ENCODE measurements at places on chromosomes 16 and 17.

GRCh38 chr17:36722121-36722902 lies 120.9 kb downstream of the MRM1 start:
- DNase-seq, result peak; percentile 71

- DNase-seq, result no peak
These were observed 75.6 kb upstream of the PLCG2 start for GRCh38 chr16:81703177-81704155.

DNA sequence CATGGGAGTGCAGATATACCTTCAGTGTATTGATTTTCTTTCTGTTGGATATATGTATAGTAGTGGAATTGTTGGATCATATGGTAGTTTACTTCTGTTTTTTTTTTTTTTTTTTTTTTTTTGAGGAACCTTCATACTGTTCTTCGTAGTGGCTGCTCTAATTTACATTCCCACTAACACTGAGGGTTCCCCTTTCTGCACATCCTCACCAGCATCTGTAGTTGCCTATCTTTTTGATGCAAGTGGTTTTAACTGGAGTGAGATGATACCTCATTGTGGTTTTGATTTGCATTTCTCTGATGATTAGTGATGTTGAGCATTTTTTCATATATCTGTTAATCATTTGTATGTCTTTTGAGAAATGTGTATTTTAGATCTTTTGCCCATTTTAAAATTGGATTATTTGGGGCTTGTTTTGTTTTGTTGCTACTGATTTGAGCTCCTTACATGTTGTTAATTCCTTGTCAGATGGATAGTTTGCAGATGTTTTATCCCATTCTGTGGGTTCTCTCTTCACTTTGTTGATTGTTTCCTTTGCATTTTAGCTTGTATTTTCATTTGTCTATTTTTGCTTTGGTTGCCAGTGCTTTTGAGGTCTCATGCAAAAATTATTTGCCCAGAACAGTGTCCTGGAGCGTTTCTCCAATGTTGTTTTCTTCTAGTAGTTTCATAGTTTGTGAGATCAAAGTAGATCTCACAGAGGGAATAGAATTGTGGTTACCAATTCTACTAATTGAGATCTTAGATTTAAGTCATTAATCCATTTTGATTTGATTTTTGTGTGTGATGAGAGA lies 25.0 kb upstream of the BCAS3 start:
- no peak for DNase-seq

- DNase-seq, result no peak
These were observed 49.6 kb downstream of the BCL7C start for GRCh38 chr16:30844346-30844670.

DNA sequence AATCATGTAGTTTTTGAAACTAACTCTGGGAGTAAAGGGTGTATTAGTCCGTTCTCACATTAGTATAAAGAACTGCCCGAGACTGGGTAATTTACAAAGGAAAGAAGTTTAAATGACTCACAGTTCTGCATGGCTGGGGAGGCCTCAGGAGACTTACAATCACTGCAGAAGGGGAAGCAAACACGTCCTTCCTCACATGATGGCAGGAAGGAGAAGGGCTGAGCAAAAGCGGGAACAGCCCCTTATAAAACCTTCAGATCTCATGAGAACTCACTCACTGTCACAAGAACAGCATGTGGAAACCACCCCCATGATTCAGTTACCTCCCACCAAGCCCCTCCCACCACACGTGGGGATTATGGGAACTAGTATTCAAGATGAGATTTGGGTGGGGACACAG lies 256.5 kb upstream of the TNRC6C start:
- DNase-seq, result no peak

- DNase-seq, result no peak
These were observed 12.2 kb downstream of the PLK1 start for GRCh38 chr16:23690771-23691482.

DNA sequence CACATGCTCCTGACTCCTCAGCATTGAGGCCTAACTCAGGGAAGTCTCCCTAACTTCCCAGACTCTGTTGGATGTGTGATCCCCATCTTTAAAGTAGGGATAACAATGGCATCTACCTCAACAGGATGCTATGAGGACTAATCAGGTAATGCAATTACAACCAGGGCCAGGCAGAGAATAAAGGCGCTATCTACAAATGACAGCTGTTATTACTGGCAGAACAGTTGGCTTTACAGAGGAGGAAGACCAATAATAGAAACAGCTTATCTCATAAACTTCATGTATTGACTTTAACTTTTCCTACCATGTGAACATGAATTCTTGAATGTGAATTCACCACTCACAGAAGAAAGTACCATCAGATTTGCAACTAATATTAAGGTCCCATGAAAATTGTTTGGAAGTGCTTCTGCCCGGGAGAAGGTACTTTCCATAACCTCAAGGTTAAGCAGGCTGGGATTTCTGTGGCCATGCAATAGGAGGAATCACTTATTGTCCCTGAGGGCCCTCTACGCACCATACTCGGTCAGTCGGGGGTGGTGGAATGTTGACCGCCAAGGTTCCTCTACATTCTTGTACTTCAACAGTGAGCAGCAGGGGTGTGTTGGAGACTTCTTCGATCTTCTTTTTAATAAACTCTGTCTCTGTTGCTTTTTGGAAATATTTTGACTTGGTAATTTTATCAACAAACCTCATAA lies 22.6 kb upstream of the ERN1 start:
- DNase-seq, result no peak

GRCh38 chr17:10316801-10317542 lies 55.8 kb downstream of the MYH13 start:
- no peak for DNase-seq

DNA sequence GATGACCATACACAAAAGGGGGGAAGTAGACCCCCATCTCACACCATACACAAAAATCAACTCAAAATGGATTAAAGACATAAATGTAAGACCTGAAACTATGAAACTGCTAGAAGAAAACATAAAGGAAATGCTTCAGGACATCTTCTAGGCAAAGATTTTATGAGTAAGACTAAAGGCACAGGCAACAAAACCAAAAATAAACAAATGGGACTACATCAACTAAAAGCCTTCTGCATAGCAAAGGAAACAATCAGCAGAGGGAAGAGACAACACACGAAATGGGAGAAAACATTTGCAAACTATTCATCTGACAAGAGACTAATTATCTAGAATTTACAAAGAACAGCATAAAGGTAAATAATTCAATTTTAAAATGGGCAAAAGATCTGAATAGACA lies 152.1 kb downstream of the AXIN2 start:
- DNase-seq, result no peak

GRCh38 chr16:22633799-22634198 lies 123.1 kb downstream of the NPIPB5 start:
- no peak for DNase-seq

DNA sequence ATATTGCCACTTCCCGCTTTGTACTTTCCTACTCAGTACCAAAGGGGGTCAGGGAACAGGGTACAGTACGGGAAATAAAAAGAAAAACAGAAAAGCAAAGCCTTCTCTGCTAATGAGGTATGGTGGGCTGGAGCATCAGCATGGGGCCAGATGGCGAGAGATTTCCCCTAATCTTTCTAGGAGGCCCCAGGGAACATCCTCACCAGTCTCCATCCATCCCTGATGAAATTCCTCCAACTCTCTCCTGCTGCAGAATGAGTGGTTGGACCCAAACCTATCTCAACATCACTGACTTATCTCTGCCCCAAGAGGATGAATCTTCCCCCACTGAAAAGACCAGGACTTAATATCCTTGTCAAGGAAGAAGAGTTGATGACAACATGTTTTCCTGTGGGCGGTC lies 185.6 kb downstream of the C16orf78 start:
- DNase-seq, result no peak

DNA sequence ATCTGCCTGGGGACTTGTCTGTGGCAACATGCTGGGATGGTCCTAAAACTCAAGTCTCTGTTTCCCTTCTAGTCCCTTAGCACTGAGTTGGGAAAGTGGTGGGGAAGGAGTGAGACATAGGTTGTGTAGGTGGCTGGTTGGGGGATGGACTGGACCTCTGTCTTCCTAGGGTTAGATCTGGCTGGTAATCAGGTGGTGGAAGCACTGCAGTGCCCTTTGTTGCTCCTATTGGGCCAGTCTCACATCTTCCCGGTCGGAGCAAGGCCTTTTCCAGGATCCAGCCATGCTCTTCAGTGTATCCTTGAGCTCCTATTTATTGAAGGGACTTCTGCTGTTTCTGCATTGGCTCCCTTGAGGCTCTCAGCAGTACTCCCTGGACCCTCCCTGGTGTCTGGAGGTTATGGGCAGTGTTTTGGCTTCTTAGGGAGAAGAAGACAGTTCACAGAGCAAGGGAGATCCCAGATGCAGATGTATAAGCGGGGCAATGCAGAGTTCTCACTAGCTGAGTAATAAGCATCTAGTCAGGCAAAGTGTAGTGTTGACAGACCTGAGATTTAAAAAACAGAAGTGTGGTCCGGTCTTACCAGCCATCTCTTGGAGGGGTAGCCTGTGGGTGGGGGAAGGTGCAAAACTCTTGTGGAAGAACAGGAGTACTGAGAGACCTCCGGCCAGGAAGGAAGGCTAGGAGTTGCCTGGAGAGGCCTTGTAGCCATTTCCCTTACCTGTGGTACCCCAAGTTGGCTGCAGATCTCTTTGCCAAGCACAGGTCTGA lies 1.3 kb upstream of the NUTF2 start:
- DNase-seq, result no peak

DNA sequence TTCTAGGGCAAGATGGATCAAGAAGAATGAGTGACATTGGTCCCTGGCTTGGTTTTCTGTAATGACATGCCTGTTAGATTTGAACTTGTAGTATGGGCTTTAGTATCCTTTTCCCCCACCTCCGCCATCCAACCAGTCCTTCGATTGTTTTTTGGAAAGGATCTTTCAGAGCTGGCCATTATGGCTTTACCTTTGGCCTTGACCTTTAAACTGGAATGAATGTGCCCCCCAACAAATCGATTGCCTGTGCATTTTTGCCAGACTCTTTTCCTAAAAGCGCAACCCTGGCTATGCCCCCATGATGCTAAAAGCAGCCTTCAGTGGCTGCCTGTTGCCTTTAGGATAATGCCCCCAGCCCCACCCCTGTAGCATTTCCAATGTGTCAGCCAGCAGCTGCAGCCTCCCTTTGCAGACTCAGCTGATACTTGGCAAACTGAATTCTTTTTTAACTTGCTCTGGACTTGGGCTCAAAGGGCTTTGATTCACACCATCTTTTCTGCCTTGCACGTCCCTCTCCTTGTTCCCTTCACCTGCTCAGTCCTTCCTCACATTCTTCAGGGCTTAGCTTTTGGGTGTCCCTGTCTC lies 4.0 kb downstream of the GPRC5C start:
- no peak for DNase-seq

DNA sequence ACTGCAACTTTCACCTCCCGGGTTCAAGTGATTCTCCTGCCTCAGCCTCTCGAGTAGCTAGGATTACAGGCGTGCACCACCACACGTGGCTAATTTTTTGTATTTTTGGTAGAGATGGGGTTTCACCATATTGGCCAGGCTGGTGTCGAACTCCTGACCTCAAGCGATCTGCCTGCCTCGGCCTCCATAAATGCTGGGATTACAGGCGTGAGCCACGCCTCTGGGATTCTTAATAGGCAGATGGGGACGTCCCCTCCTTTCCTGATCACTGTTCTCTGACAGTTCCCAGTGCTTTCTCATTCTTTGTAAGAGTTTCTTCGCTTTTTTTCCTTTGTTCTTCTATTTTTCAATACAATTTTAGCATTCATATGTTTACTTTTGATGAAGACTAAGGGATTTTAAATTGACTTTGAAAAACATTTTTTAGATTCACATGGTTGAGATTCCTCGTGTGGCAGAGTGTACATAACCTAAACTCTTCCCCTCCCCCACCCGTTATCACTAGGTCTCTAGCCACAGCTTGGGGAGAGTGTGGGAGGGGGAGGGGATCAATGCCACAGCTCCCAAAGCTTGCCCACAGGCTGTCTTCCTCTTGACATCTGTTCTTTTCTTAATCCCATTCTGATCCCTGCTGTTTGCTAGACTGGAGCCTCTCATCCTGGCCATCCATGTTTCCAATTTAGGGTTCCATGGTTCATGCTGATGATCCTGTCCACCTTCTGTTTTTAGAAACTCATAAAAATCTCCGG lies 11.0 kb downstream of the ADORA2B start:
- DNase-seq, result no peak

- DNase-seq, result no peak
These were observed 31.1 kb downstream of the DHRS7C start for GRCh38 chr17:9760266-9760665.

- DNase-seq, result no peak
These were observed 201.5 kb upstream of the N4BP1 start for GRCh38 chr16:48811478-48811877.

DNA sequence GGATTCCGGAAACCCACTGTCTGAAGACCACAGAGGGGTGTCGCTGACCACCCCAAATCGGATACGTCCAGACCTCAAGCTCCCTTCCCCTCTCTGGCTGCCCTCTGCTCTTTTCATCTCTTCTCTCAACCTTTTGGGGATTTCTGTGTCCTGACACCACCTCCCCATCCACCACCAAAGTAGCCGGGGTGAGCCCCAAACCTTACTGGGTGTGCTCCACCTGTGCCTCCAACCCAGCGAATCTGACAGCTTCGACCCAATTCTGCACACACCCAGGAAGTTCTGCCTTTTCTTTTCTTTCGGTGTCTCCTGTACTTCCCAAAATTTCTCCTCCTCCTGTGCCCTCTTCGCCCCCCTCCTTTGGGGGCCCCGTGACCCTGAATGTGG lies 534 bp downstream of the KCTD11 start:
- DNase-seq, result no peak

- DNase-seq, result no peak
These were observed 121.2 kb upstream of the CHMP6 start for GRCh38 chr17:80870401-80870800.

Data from activated CD8-positive, alpha-beta memory T cell treated with anti-CD3 and anti-CD28 coated beads for 48 hours (primary cell).